ENCODE measurements at places on chromosomes 4 and X.

GRCh38 chr4:145536044-145536443 lies 54.4 kb downstream of the SMAD1 start:
- ATAC-seq = no peak

DNA sequence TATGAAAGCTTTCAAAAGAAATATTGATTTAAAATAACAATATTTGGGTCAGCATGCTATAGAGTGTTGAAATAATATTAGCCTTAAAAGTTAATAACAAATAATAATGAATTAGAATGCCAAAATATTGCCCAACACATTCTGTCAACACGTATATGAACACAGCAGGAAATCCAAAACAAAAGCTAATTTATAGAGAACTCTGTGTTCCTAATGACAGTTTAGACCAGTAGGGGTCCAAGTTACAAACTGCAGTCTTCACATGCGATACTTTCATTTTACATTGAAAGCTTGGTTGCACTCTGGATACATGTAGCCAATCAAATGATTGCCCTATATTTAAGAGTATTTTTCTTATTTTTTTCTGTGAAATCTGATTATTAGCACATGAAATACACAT lies 274.4 kb downstream of the DCTD start:
- ATAC-seq = no peak

DNA sequence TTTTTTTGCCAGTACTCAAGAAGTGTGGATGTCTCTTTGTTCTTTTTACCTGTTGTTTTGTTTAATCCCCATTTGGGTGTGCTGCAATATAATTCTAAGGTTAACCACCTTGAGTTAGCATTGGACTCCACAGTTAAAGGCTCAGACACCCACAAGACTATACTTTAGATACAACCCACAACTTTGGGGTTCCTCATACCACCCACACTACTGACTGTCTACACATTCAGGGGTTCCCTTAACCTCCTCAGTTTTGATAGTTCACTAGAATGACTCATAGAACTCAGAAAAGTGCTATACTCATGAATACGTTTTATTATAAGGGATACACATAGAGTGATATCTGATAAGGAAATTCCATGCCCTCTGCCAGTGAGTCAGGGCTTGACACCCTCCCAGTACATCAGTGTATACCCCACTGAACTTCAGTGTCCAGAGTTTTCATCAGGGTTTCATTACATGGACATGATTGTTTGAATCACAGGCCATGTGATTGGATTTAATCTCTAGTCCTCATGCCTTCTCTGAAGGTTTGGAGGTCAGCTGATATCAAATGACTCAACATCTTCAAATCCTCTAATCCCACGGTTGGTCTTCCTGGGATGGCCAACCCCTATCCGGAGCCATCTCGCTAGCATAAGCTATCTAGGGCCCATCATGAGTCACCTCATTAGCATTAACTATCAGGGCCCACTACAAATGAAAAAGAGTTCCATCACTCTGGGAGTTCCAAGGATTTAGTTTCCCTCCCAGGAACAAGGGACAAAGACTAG lies 357.7 kb upstream of the EMCN start:
- ATAC-seq = peak; percentile 38

- ATAC-seq = no peak
Observed at GRCh38 chrX:88604433-88605221, 142.4 kb upstream of the CPXCR1 start.

DNA sequence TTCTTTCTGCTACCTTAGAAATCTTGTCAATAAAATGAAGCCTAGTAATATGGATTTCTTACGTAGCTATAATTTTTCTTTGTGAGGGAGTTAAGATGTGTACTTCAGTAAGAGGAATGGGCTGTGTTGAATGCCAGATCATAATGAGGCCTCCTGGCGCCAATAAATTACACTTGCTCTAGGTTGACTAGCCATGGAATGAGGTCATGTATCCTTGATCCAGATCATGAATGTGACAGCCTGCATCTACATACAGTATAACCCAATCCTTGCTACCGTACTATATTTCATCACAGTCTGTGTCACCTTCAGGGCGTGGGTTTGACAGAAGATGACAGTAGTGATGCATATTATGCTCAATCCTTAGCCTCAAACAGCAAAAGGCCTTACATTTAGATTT lies 36.2 kb downstream of the NHS start:
- ATAC-seq = no peak

DNA sequence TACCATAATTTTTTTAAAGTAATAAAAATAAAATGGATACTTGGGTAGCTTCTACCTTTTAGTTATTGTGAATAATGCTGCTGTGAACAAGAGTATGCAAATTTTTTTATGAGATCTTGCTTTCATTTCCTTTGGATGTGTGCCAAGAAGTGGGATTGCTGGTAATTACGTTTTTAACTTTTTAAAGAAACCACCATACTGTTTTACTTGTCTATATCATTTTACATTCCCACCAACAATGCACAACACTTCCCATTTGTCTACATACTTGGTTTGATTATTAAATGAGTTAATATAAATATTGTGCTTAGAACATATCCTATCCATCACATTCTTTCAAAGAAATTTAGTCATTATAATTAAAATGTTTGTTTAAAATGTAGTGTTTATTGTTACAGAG lies 3.9 kb upstream of the SULT1B1 start:
- ATAC-seq = no peak

- ATAC-seq = no peak
Observed at GRCh38 chrX:153770601-153771414, 6.8 kb downstream of the PLXNB3 start.

- no peak for ATAC-seq
Observed at GRCh38 chrX:55169782-55170181, 50.4 kb upstream of the PAGE5 start.

DNA sequence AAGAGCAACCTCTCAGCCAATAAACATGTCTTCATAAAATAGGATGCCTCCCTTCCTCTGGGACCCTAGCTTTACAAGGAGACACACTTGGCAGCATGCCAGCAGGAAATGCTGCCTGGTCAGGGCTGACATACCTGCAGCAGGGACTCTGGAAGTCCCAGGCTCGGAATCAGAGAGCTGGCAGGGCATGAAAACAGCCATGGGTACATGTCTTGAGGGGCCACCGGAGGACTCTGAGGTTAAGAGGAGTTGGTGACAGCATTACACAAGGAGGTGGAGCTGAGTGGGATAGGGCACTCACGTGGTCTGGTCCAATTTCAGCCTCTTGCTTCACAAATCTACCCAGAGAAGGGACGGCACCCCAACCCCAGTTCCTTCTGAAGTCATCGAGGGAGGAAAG lies 15.7 kb downstream of the MSX1 start:
- no peak for ATAC-seq

DNA sequence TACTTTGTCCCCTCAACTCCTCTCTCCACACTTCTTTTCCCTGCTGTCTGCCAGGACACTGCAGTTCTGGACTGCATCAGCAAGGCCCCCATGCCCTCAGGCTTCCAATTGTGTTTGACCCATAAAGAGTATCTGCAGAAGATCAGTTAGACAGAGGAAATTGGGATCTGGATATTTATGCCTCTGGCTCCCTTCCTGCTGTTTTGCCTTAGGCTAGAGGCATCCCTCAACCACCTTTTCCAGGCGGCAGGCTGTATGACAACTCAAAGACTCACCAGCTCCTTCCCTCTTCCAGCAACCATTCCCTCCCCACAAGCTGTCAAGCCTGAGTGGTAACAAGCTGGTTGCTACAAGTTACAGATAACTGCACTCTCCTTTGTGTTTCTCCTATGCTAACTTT lies 66.4 kb upstream of the NDP start:
- ATAC-seq = no peak

GRCh38 chr4:112860830-112861690 lies 188.4 kb upstream of the ANK2 start:
- ATAC-seq = no peak

GRCh38 chr4:3792813-3793212 lies 26.6 kb downstream of the ADRA2C start:
- no peak for ATAC-seq

DNA sequence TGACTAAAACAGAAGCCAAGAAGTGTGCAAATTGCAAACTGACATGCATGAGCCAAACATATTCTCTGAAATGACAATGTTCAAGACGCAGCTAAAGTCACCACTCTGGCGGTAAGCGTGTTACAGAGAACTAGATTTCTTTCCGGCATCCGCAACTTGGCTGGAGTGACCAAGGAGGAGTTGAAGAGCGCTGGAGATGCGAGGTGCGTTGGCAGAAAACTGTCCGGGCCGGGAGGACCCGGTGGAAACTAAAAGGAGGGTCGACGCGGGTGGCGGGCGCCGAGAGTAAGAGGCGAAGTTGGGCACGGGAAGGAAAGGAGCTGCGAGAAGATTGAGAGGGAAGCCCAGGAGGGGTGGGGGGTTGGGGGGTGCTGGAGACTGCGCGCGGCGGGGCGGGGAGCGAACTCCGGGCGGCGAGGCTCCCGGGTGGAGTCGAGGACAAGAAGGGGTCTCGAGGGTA lies 807 bp downstream of the SEL1L3 start:
- peak; percentile 41 for ATAC-seq

DNA sequence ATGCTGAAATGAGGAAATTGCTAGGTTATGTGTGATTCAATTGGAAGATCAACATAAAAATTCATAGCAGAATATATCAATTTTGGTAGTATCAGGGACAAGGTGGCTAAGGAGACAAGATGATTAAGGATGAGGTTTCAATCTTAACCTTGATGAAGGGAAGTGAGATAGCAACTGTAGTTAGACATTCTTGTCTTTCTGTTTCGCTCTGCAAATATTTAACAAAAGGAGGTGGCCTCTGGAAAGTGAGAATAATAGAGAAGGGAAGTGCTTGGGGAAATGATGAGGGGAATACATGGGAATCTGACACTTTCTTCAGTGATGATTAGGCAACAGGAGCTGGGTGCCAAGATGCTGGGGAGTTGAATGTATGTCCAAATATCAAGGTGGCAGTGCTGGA lies 337.1 kb upstream of the PUDP start:
- no peak for ATAC-seq

- ATAC-seq = no peak
Observed at GRCh38 chrX:150047818-150048217, 109.5 kb upstream of the EOLA2 start.

- no peak for ATAC-seq
Observed at GRCh38 chr4:84100071-84100470, 399.0 kb downstream of the NKX6-1 start.

DNA sequence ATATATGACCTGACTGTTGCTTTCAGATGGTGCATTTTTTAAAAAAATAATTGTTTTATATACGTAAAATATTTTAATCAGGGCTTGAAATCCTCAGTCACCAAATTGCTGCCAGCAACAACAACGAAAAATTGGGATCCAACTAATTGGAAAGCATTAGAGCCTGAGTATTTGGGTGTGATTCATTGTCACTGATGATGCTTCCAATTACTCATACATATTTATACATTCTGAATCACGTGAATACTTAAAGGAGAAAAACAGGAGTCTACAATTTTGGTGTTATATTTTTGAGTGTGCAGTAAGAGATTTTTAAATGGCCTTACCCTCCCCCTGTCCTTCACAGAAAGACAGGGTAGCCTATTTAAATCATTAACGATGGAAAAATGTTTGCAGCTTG lies 765.6 kb upstream of the TENM3 start:
- no peak for ATAC-seq

DNA sequence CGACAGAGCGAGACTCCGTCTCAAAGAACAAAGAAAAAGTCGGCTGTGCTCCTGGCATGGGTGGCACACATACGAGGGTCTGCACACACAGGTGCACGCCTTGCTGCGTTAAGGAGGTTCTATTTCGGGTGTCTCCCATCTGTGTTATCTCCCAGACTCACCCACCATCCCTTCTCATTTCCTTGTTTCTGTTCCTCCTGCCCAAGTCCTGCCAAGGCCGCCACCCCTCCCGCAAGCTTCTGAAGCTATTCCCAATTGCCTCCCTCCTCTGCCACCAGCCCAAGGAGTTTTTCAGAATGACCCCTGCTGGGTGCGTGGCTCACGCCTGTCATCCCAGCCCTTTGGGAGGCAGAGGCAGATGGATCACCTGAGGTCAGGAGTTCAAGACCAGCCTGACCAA lies 6.0 kb upstream of the IL3RA start:
- no peak for ATAC-seq

- ATAC-seq = no peak
Observed at GRCh38 chrX:39954851-39955250, 142.9 kb downstream of the BCOR start.

DNA sequence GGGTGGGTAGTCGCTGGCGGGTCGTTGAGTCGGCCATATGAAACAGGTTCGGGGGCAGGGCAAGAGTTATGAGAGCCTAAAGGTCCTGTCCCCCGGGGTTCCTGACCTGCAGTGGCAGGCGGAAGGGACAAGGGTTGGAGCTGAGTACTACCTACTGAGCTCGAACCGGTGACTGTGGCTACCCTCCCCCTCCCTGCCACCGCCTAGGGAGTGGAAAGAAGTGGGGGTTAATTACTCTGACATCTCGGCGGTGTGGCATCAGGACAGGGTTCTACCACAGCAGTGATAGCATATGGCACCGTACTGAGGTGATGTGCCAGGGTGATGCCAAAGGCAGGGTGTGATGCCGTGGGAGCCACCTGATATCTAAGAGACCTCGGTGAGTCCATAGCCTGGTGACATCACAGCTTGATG lies 307 bp downstream of the ATG4A start:
- ATAC-seq = peak; percentile 21

DNA sequence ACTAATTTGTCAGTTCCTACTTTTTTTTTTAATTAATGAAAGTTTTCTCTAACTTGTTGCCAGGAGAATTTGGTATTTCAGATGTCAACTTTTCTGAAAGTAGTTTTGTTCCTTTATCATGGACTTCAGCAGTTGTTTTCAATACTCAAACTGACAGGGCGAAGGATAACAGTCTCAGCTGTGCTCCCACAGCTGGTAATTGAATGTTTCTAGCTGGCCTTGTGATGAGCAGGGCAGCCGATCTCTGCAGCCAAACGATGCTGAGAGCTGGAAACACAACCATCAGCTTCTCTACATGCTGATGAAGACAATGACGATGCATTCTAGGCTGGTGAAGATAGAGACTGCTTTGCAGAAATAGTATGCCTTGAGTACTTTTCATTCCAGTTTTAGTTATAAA lies 130.0 kb upstream of the MAP9 start:
- ATAC-seq = no peak

GRCh38 chrX:55818673-55819375 lies 101.3 kb downstream of the RRAGB start:
- ATAC-seq = no peak

DNA sequence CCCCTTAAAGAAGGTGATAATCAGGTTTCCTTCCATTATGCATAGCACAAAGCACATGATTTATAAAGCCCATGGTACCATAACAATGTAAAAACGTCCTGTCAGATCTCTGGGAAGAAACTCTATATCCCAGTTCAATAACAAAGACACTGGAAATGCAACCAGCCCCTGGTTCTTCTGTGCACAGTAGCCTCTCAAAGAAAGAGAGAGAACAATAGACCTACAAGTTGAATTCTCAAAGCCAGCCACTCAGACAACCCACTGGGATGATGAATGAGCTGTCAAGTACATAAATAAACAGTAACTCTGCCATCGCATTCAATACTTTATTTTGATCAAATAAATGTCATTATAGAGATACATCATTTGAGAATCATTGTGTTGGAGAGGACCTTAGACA lies 400.1 kb upstream of the CPEB2 start:
- ATAC-seq = no peak

GRCh38 chr4:164888096-164888715 lies 11.2 kb downstream of the APELA start:
- ATAC-seq = no peak

- peak; percentile 87 for ATAC-seq
Observed at GRCh38 chr4:145808021-145808650, 128.2 kb downstream of the C4orf51 start.

Measured in activated CD4-positive, CD25-positive, alpha-beta regulatory T cell treated with anti-CD3 and anti-CD28 coated beads, Interleukin-2, amount 50 U/mL, for 24 hours (primary cell).